ENCODE measurements at places on chromosomes 1 and 21.

DNA sequence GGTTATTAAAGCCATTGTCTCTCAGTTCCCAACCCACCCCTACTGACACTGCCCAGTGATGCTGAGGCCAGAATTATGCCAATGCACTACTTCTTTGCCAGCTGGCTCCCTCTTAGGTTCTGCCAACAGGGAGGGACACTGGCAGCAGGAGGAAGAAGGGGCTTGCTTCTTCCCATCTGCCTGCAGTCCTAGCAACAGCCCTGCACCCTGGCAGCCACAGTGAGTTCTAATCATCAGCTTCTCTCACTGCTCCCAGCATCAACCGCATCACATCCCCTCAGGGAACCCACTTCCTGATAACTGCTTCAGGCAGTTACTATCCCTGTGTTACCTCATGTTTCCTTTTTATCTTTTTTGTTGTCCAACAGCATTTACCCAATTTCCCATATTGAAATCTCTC is 86.2 kb downstream of the UBR4 start:
- peak; percentile 17 for DNase-seq

GRCh38 chr1:1922956-1923833 is 4.1 kb upstream of the TMEM52 start:
- DNase-seq, result no peak

- no peak for DNase-seq
These were observed 49.2 kb downstream of the UMODL1 start for GRCh38 chr21:42120101-42120902.

DNA sequence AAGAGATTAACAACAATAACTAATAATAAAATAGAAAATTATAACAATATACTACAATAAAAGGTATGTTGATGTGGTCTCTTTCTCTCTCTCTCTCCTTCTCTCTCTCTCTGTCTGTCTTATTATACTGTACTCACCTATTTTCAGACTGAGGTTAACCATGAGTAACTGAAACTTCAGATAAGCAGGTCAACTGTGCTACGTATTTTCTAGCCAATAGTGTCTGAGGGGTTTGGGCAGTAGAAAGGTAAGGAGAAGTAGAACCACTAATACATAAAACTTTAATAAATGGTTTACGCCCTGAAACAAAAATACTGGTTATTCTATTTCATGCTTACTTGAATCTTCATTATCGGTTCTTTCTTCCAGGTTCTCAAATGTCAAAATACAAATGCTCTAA is 71.0 kb upstream of the LRRC53 start:
- no peak for DNase-seq

GRCh38 chr1:27616441-27616840 is 12.5 kb upstream of the AHDC1 start:
- DNase-seq, result no peak

DNA sequence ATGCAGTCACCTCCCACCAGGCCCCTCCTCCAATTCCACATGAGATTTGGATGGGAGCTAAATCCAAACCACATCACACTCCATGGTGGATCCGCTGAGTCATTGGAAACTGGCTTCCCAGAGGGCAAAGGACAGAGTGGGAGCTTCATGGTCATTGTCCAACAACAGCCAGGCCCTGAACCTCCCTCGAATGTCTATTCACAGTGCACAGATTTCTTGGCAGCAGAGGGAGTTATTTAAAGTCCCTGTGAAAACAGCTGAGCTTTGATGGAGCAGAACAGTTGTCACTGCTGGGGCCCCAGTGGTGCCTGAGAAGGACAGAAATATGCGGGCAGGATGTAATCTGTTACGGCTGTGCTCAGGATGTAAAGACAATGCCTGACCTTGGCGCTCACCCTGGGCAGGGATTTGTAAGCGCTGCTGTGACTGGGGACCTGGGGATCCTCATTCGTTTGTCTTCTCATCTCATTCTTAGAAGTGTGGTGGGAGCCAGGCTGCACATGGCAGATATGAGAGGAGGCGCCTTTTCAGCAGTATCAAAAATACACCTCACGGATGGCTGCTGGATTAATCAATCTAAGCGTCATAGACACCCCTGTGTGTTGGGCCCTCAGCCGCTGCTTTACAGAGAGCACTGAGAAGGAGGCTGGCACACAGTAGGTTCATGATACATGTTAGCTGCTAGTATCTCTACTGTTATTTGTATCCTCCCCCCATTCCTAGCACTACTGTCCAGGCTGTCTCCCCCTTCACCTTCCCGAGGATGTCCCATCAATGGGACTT is 439.4 kb downstream of the PTPRU start:
- DNase-seq, result no peak

GRCh38 chr1:39757501-39757900 is 13.6 kb downstream of the OXCT2 start:
- DNase-seq, result no peak

- no peak for DNase-seq
These were observed 67.5 kb upstream of the RGS7 start for GRCh38 chr1:241424480-241424971.

DNA sequence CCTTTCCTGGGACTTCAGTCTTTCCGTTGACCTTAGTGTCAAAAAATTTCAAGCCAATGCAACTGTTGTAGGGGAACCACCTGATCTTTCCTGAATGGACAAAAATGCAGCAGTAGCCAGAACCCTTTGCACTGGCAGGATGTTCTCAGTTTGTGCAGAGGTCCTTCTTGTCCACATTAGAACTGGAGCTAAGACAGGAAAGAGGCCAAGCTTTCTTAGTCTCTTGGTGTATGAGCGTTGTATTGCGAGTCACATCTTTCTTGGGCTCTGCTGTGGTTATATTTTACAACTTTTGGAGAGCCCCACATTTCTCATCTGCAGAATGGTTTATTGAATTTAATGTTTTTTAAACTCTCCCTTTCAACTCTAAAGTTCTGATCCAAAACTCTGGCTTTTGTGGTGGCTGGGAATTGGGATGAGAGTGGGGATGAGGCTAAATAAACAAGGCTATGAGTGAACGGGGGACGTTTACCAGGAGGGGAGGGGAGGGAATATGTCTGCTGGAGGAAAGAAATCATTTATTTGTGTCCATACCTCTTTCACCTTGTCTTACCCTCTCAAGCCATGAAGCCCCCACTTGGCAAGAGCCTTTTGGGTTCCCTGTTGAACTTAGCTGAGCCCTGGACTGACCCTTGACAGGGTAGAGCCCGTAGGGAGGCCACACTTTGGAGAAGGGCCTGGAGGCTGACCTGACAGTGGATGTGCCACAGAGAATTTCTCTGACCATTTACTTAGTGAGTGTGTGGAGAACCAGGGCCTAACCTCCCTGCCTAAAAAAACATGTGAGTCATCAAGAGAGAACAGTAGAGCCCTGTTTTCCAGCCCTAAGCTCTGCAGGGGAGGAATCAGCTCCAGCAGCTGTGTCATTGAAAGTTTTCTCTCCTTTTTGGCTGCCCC is 586 bp downstream of the CHI3L2 start:
- DNase-seq, result peak; percentile 76

DNA sequence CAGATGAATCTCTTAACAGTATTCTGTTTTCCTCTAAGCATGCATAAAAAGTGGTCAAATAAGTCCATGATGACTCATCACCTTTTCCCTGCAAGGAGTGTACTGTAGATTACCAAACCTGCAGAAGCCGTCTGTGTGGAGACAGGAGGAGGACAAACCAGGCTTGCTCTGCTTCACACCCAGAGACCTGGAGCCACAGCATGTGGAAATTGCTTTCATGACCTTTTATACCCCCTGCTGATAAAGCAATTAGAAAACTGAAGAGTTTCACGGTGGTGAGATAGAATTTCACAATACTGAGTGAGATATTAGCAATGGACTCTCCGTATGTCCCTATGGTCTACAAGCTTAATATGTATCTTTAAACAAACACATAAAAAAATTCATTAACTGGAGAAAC is 9.4 kb downstream of the CORT start:
- DNase-seq, result peak; percentile 86

- no peak for DNase-seq
These were observed 38.3 kb downstream of the ZC3H11B start for GRCh38 chr1:219574484-219575087.

DNA sequence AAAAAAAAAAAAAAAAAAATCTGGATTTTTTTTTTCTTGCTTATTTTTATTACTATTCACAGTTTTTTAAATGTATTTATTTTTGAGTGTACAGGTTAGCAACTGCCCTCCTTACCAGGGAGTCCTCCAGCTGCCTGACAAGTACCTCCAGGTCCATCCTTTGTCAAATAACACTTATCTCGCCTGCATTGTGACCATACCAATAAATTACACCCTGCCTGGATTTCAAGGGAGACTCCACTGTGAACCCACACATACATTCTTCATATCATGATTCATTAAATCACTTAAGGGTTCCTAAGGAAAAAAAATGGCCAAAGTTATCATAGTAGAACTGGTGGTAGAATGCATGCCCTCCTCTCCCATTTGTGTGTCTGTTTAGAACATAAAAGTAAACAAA is 38.4 kb downstream of the EEIG2 start:
- DNase-seq, result no peak

DNA sequence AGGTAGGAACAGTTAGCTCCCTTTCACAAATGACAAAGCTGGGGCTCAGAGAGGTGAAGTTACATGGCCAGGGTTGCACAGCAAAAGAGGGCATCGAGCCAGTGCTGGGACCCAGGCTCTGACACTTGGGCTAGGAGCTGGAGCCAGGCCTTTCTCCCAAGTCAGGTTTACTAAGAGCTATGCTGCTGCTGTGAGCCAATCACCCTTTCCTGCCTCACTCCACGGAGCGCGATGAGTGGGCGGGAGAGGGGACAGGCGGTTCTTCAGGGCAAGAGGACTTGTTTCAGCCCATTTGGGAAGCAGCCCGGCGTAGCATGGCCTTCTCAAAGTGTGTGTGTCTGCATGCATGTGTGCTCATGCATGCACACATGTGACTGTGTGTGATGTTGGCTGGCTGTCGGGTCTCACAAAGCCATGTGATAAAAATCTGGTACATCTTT is 10.6 kb downstream of the ID3 start:
- DNase-seq, result no peak

DNA sequence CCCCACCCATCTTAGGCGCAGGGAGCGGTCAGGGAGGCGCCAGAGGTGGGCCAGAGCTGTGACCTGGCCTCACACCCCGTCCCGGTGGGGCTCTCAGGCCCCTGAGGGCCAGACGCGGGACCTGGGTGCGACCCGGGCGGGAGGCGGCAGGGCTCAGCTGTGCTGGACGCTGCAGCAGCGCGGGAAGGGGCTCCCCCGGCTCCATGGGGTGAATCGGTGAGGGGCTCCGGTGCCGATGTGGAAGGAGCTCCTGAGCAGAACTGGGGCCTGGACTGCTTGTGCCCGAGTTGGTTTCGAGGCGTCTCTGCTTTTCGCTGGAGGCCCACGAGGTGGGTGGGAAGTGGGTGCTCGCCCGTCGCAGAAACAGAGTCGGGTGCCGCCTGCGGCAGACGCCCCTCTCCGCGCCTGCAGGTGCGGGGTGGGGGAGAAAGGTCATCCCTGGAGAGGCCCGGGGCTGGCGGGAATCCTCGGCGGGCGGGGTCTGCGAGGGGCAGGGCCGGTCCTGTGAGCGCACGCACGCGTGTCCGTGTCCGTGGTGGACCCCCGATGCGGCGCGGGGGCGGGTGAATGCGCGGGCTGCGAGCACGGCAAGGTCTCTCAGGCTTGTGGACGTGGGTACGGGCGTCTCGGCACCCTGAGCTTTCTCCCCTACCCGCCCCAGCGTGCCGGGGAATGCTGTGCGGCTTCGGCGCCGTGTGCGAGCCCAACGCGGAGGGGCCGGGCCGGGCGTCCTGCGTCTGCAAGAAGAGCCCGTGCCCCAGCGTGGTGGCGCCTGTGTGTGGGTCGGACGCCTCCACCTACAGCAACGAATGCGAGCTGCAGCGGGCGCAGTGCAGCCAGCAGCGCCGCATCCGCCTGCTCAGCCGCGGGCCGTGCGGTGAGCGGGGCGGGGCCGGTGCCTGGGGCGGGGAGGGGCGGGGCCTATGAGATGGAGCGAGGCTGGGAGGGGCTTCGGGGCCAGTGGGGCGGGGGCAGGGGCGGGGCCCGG is 20.4 kb downstream of the AGRN start:
- DNase-seq, result peak; percentile 89

DNA sequence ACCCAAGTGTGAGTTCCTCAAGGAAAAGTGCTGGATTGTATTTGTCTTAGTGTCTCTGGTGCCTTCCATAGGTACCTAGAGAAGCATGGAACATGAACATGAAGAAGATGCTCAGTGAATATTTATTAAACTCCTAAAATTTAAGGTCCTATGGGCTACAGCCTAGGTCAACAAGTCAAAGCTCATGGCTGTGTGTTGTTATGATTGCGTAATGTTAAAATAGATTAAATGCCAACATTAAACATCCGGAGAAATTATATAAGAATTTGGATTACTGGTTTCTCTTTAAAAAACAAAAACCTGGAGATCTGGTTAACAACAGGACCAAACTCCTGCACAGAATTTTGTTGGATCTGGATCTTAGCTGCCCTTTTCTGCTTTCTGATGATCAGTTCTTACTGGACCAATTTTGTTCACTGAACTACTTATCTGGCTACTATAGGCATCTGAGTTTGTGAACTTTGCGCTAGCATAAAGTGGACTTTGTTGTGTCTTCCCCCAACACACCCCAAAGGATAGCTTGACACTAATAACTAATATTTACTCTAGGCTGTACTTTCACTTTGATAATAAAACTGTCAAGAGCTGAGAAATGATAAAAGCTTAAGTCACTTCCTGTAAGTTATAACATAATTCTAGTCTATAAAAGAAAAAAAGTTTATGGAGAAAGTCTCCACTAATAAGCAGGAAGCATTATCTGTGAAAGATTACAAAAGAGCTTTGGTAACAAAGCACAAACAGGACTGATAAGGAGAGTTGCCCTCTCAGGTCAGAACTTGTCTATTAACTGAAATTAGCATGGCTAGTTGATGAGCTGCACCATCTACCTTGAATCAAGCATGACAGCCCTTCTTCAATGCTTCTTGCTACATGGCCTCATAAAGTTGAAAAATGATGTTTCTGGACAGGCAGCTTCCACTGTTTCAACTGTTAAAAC is 20.7 kb downstream of the F5 start:
- DNase-seq, result no peak

GRCh38 chr1:84013708-84014107 is 14.8 kb upstream of the TTLL7 start:
- DNase-seq, result no peak

DNA sequence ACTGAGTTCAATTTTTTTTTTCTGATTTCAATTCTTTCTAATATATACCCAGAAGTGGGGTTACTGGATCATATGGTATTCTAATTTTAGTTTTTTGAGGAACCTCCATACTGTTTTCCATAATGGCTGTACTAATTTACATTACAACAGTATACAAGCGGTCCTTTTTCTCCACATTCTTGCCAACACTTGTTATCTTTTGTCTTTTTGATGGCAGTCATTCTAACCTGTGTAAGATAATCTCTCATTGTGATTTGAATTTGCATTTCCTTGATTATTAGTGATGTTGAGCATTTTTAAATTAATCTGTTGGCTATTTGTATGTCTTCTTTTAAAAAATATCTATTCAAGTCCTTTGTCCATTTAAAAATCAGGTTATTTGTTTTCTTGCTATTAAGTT is 21.1 kb upstream of the TBX19 start:
- DNase-seq, result no peak

DNA sequence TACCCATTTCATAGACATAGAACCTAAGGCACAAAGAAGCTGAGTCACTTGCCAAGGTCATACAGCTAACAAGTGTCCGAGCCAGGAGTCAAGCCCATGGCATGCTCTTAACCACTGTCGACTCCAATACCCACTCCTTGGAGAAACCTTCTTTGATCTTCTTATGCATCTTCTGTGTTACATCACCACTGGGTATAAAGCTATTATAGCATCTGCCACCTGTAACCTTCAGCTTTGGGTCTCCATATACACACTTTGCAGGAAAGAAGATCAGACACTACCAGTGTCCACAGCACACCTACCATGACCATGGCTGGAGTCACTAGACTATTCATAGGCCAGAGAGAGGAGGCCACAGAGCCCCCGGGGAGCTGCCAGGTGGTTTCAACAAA is 29.1 kb downstream of the GPA33 start:
- DNase-seq, result no peak

Data from ELR (cell line).